ENCODE measurements at places on chromosomes 13 and 19.

DNA sequence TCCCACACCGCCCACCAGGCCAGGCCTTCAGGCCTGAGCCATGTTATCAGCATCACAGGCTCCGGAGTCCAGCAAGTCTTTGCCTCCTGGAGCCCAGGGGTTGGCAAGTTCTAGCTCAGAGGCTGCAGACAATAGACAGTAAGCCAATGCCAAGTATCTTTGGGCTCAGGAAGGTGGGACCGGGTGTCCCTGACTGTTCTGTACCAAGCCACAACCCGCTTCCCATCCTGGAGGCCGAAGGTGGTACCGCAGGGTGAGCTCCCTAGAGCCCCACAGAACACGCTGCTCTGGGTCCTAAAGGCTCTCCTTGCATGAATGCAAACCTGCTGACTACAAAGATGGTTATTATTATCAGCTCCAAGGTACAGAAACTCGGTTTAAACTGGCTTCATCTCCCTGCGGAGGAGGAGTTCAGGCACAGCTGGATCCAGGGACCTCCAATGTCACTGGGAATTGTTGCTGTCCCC, 5.5 kb upstream of the FSTL3 start:
- no peak for DNase-seq

DNA sequence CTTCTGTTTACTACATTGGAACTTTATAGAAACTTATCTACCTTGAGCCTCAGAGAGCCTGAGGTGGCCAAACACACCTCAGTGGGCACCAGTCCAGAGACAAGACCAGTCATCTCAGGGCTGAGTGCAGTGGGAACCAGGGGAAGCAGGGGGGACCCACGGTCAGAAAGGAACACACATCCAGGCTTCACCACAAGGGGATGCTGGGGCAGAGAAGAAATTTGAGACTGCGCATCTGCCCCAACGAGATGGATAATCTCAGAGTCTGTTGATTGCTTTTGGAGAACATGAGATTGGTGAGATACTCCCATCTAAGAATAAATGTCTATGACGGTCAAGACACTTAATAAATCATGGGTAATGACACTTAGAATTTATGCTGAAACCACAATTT, 98.7 kb downstream of the DOCK9 start:
- no peak for DNase-seq

GRCh38 chr13:26688980-26689379, 71.6 kb downstream of the GPR12 start:
- no peak for DNase-seq

DNA sequence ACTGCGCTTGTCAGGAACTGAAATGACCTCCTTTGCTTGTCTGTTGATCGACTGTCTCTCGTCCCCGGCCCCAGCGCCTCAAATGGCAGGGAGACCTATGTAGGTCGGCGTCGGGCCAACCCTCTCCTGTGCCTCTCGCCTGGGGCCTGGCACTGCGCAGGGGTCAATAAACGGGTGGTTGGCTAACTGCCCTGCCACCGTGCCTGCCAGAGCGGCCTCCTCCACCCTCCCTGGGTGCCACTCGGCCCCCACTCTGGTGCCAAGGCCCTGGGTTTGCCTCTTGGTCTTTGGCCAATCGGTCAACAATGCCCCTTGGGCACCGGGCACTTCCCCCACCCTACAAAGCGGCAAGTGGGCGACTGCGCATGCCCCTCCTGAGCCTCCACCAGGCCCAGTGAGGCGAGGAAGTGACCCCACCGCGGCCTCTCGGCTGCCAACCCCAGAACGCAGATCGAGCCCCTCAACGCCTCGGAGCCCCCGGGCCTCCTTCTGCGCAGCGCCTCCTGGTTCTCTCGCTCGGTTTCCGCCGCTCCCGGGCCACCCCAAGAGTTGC, 1.1 kb downstream of the KEAP1 start:
- DNase-seq = no peak

DNA sequence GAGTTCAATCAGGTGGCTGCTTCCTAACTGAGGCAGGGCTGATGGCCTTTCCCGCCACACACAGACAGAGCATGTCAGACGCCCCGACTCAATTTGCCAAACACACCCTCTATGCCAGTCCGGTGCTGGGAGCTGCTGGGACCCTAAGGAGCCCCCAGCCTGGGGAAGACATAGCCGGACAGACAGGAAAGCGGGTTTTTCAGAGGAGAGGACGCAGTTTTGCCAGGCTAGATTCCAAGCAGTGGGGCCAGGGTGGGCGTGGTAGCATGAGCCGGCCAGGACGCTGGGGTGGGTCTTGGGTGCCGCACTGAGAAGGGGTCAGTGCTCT, 19.8 kb downstream of the MAST3 start:
- DNase-seq = peak; percentile 45

GRCh38 chr19:10112895-10113591, 1.6 kb downstream of the P2RY11 start:
- no peak for DNase-seq

GRCh38 chr13:84377106-84377505, 494.8 kb upstream of the SLITRK1 start:
- no peak for DNase-seq

DNA sequence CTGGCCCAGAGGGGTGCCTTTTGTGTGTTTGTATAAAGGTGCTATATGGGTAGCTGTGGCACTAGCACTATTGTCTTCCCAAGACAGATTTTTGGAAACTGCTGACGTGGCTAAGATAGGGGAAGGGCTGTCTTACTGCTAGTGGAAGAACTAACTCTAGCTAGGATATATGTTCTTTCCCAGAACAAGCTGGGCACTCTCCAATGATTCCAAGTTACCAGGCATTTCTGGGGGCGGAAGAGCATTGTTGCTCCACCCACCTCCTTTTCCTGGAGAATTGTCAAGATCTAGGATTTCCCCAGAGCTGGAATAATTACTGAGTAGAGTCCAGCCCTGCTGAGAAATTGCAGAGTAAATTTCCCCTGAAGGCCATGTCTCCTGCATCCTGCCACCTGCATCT, 408.3 kb downstream of the KLF5 start:
- no peak for DNase-seq

- DNase-seq = no peak
Measured at GRCh38 chr13:94154367-94154766, 325.1 kb downstream of the DCT start.

GRCh38 chr13:25171517-25172302, at the start of gene AMER2:
AMER2 (minus strand) TSS chr13:25172288; CDS start chr13:25171619, 669 bp downstream.
- peak; percentile 71 for DNase-seq

DNA sequence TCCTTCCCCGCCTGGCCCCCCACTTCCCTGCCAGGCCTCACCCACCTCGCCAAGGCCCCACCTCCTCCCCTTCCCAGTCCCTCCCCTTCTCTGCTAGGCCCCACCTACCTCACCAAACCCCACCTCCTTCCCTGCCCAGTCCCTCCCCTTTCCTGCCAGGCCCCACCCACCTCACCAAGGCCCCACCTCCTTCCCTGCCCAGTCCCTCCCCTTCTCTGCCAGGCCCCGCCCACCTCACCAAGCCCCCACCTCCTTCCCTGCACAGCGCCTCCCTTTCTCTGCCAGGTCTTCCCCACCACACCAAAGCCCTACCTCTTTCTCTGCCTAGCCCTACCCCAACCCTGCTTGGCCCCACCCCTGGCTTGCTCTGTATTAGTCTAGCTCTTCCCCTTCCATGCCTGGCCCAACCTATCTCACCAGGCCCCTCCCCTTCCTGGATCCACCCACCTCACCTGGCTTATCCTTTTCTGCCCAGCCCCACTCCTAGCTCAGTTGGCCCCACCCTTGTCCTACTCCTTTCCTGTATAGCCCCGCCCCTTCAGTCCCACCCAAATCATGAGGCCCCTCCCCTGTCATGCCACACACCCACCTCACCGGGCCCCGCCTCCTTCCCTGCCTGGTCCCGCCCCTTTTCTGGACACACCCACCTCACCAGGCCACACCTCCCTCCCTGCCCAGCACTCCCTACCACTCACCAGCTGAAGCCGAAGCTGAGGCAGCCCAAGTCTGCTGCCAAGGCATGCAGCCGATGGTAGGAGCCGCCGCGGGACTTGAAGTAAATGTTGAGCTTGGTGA, 16.2 kb downstream of the CERS1 start:
- DNase-seq = no peak

- no peak for DNase-seq
Measured at GRCh38 chr19:15616627-15617270, 1.7 kb downstream of the CYP4F8 start.

GRCh38 chr13:98797456-98797855, 45.0 kb upstream of the SLC15A1 start:
- DNase-seq = no peak

DNA sequence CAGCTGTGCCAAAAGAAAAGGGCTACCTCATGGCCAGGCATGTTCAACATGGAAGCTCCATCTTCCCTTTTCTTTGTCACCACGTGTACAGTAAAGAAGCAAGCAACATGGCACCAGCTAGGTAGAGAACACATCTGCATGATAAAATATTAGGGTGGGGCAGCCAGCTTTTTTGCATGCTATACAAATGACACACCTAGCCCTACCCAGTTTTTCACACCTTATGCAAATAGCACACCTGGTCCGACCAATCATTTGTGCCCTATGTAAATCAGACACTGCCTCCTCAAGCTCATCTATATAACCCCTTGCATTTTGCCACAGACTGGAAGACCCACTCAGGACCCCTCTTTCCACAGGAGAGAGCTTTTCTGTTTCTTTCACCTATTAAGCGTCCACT, 85.5 kb downstream of the STOML3 start:
- no peak for DNase-seq

GRCh38 chr19:48858984-48859710, 9.3 kb downstream of the PLEKHA4 start:
- DNase-seq = no peak

- DNase-seq = no peak
Measured at GRCh38 chr13:26228096-26228495, 6.0 kb upstream of the RNF6 start.

- DNase-seq = no peak
Measured at GRCh38 chr13:41973247-41973741, 12.4 kb upstream of the VWA8 start.

DNA sequence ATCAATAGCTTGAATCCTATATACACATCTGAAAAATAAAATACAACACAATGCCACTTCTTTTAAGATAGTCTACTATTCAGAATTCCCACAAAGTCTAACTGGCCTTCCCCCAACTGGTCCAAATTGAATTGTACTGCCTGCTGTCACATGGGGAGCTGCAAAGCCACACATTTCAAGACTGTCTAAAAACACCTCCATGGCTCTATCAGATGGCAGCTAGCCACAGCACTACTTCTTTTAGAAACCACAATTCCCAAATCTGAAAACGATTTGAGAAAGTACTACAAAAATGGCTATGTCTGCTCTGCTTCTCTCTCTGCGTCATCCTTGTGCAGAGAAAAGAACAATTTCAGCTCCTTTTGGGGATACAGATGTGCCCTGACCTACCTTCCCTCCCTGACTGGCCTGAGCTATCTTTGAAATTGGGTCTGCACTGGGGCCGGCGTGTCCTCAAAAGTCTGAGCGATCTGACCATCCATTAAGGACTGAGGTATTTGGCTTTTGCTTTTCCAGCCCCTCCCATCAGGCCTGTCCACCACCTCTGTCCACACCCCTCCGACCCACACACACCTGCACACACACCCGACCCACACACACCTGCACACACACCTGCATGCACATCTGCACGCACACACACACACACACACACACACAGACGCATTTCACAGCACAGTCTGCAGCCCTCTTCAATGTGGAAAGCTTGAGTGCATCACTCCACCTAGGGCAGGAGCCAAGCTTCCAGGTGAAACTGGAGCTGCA, 68.6 kb upstream of the IPO5 start:
- DNase-seq = no peak

DNA sequence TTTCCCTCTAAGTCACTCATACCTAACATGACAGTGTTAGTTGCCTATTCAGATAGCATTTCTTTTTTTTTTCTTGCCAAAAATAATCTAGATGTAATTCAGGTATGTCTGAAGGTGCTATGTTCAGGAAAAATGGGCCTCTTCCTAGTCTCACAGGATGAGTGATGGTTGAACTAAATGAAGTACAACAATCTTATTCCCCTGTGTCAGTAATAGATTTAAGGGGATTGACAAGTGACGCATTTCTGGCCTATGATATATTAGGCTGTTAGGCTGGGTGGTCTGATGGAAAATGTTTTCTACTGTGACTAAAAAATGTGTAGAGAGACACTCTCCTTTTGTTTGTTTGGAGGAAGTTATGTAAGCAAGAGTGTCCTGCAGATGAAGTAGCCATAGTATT, 878.7 kb upstream of the SLITRK1 start:
- no peak for DNase-seq

DNA sequence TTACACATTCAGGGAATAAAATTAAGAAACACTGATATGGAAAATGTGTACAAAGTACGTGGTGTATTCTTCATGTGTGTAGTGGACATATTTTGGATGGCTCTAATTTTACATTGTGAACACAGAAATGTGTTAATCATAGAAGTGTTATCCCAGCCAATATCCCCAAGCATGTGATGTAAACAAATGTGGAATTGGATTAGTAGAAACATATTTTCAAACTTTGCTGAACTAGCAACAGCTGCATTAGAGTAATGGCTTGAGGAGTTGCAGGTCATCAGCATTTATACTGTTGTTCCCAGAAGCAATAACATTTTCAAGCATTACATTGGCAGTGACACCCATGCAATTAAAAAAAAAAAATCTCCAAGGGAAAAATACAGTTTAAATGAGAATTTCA, 600.6 kb downstream of the SLITRK1 start:
- DNase-seq = no peak

DNA sequence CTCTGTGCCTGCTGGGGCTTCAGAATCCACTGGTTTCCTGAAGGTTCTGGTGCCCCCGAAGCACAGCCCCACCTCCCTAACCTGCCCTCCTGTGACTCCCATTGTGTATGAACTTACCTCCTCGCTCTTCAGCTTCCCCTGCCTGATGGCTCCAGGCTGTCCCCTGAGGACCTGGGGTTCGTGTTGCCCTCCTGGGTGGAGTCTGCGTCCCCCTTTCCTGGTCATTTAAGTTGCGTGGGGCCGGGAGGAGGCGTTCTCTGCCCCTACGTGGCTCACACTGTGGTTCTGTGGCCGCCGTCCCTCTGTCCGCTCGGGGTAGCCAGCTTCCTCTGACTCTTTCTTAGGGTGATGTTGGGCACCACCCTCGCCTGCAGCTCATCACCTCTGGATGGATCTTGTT, 13.9 kb downstream of the TFDP1 start:
- DNase-seq = no peak

- DNase-seq = no peak
Measured at GRCh38 chr19:7703332-7703731, 1.4 kb upstream of the FCER2 start.

- DNase-seq = no peak
Measured at GRCh38 chr13:32150239-32150638, 118.7 kb downstream of the FRY start.

DNA sequence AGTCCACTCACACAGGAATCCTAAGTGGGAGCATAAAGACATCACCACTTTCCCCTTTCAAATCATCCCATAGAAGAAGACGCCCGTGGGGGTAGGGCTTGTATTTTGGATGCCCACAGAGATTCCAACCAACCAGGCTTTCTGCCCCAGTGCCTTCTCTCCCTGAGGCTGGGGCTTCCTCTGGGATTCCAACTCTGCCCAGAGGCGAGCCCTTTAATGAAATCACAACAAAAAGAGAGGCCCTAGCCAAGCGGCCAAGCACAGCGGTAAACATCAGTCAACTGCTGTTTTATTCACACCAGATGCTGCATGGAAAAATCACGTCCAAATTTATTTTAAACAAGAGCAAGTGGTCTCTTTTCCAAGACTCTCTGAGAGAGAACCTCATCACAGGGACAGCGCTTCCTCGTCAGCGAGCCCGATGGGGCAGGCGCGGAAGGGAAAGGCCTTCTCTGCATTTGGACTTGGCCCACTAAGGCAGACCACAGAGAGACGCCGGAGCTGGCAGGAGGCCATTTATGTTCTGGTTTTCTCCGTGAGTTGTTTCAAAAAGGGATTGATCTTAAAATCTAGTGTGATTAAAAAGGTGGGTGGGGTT, 31.5 kb downstream of the ADPRHL1 start:
- no peak for DNase-seq

GRCh38 chr19:3474614-3475013, 5.7 kb downstream of the SMIM24 start:
- no peak for DNase-seq

Measured in mesothelial cell of epicardium (in vitro differentiated cells).